Ascending aorta (tissue), 2 donors: ENCODE measurements at places on chromosomes 7 and 10.
A peak's percentile ranks its signal among the peaks of the same experiment; 100 is the strongest.

GRCh38 chr10:113177156-113177935 is 227.3 kb downstream of the TCF7L2 start:
- no peak for DNase-seq

DNA sequence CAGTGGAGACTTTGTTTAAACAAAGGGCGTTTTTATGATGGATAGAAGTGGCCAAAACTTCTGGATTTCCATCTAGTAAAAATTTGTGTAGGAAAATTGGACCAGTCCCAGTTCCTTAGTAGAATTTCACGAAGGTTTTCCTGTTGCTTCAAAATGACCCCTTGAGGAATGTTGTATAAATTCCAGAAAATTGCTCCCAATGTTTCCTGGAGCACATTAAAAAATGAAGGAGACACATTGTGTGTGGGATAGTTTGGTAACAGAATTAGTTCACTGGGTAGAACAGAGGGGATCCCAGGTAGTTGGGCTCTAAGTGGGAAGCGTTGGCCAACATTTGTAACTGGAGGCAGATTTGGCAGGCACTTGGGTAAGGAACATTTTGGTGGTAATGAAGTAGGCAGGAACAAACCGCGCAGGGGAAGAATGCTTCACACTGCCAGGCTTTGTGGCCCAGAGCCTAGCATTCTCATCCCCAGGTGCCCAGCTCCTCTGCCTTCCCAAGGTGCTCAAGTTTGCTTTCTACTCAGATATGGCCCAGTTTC is 758.6 kb downstream of the AUTS2 start:
- no peak for DNase-seq

DNA sequence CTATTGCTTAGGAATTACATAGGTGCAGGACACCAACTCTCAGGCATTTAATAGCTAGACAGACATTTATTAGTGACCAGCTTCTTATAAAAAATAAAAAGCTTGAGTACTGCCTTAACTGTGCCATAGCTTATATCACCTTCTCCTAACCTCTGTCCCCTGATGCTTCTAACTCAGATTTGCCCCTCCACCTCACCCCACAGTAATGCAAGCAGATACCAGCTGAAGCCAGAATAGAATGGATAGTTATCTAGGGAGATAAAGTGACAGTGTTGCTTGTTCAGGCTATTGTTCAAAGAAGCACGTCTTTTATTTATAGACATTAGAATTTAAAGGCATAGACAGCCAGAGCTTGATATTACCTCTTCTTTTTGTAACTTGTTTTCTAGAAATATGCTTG is 99.6 kb upstream of the GLCCI1 start:
- no peak for DNase-seq

DNA sequence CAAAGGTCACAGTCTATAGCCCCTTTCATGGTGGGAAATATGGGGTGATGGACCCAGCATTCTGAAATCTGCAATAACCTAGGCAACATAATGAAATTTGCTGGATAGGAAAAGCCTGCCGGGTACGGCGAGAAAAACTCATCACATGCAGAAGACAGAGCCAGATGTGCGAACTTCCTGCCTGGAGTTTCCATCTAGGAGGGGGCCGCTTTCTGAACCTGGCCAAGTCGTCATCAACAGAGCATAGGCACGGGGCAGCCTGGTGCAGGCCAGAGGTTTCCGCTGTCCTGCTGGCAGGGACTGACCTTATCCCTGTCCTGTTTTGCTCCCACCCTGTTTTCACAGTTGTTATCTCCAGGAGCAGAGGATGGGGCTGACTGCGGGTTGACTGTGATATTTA is 27.4 kb downstream of the CCDC3 start:
- no peak for DNase-seq

- DNase-seq: no peak
Measured at GRCh38 chr7:124351950-124352349, 319.1 kb upstream of the TMEM229A start.

DNA sequence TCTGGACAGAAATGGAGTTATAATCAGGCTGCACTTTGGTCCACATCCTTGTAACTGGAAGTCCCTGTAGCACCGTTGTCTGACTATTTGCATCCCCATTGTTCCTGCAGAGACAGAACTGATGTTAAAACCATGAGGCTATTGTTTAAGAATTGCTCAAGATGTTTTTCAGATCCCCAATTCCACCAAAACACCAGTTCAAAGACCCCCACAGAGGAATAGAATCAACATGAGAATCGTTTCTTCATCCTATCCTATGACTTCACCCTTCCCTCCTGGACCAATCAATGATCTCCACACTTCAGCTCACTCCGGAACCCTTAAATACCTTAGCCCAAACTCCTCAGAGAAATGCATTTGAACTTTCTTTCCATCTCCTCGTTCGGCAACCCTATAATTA is 57.1 kb upstream of the GRID1 start:
- no peak for DNase-seq

DNA sequence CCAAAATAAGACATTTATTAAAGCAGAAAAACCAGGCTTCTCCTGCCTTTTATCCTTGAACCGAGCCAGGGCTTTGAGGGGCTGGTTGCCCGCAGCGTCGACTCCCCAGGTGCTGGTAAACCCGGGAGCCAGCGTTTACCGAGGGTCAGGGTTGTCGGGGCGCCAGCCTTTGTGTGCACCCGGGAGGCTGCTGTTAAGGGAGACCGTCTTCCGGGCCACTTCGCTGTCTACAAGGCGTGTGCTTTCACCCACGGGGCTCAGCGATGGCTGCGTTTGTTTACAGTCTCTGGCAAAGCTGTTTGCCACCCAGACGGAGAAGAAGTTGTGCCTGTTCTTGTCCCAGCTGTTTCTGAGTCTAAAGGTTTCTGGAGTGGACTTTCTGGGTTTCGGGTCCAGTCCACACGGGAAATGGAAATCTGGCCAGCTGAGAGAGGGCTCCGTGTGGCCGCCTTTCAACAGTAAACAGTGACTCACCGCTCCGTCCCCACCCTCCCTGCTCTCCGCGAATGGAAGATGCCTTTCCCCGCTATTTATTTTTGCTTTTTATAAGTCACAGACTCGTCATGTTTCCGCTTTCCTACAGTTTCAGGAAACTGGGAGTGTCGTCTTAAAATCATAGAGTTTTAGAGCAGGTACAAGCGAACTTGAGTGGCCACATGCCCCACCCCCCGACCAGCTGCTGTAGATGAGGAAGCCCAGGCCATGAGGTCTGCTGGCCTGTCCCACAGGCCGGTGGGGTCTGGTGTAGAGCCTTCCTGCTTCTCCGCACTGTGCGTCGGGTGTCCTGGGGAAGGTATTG is 2.2 kb downstream of the MAFK start:
- DNase-seq: peak; percentile 88

- DNase-seq: no peak
Measured at GRCh38 chr7:105130048-105130447, 116.0 kb downstream of the KMT2E start.

- no peak for DNase-seq
Measured at GRCh38 chr10:20977300-20977699, 80.2 kb upstream of the NEBL start.

GRCh38 chr10:68989317-68989990 is 851 bp downstream of the KIFBP start:
- DNase-seq: no peak

DNA sequence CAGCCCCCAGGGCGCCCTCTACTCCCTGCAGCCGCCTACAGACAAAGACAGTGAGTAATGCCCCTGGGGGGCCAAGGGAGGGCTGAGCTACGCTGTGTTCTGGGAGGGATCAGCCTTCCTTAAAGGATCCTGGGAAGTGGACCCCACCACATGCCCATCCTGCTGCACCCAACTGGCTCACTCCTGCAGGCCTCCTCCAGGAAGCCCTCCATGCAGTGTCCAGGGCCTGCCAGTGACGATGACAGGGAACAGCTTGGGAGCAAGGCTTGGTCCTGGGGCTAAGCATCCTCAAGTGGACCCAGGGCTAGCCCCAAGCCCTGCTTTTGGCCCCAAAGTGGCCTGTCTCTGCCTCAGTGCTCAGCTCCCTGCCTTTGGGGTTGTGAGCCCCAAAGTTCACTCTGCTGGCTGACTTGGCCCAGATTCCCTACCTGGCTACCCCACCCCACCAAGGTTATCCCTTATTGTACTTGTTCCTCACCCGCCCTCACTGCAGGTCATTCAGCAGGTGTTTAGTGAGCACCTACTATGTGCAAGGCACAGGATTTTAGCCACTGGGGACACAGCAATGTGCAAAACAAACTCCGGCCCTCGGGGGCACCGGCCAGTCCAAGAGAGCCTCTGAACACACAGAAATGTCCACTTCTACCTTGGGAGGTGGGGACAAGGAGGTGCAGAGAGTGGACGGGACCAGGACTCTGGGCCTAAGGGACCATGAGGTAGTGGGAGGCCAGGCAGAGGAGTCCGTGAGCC is 83.5 kb downstream of the MYL10 start:
- no peak for DNase-seq

DNA sequence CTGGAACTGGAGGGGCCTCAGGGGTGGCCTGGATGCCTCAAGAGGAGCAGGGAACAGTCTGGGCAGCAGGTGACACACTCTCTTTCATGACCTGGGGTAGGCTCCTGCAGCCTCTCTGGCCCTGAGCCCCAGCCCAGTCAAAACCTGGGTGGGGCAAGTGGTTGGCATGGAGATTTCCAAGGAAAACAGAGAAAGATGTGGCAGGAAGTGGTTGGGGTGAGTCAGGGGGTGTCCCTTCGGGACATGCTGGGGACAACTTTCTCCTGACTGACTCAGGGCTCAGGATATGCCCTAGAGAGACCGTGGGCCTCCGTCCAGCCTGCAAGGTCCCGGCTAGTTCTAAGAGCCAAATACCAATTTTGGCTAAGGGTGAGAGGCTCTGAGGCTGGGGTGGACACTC is 2.9 kb downstream of the AQP1 start:
- DNase-seq: peak; percentile 95

DNA sequence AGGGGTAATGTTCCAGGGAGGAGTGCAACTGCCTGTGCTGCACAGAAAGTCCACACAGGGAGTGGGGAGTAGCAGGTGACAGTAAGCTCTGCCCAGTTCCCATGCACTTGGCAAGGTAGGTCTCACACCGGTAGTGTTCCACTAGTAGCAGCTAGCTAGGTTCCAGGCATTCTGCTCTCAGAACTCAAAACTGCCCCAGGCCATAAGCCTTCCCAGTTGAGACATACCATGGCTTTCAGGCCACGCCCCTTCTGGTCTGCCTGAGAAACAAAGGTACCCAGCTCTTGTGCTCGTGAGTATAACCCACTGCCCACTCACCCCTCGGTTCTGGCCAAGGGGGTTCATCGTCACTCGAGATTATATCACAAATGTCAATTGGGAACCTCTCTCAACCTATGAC is 12.6 kb downstream of the CASP7 start:
- no peak for DNase-seq

GRCh38 chr7:22601408-22601807 is 101.4 kb upstream of the STEAP1B start:
- DNase-seq: no peak

GRCh38 chr10:60488111-60488669 is 98.5 kb upstream of the ANK3 start:
- no peak for DNase-seq

DNA sequence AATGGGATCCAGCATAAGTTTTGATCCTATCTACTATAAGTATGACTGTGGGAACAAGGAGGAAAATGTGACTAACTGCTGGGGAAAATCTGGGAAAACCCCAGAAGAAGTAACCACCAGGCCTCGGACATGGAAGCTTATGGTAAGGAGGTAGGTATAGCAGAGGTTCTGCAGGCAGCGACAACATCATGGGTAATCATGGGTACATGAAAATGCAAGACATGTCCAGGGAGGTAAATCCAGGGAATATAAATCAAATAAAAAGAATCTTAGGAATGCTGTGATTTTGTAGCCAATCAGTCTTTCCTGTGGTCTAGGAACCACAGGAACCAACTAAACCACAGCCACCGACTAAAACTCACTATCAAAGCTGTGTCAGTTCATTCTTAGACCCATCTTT is 168.3 kb upstream of the NPY start:
- DNase-seq: no peak

DNA sequence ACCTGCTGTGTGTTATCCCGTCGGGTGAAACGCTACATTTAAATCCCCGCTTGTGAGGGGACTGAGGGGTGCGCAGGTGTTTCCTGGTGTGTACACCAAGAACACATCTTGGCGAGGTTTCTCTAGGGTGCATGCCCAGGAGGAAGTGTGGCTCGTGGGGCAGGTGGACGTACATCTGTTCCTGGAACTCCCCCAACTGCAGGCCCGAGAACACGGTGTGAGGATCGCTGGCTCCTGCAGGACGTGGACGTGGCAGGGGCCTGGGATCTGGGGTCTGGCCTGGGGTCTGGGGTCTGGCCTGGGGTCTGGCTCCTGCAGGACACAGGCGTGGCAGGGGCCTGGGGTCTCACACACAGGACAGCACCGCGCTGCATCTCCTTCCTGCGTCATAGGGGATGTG is 10.1 kb downstream of the KNDC1 start:
- DNase-seq: no peak

DNA sequence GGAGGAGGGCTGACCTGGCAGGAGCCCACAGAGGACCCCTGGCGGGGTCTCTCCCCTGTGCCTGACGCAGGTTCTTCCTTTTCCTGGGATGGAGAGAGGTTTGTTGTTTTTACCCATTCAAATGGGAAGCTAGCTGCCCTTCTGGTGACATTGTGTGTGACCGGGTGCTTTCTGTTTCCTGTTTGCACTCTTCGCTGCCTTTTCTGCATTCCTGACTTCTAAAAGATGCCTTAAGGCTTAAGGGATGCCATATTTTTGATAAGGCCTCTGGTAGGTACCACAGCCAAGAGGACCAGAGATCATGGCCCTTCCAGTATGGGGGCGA is 20.3 kb downstream of the ZNF783 start:
- no peak for DNase-seq

DNA sequence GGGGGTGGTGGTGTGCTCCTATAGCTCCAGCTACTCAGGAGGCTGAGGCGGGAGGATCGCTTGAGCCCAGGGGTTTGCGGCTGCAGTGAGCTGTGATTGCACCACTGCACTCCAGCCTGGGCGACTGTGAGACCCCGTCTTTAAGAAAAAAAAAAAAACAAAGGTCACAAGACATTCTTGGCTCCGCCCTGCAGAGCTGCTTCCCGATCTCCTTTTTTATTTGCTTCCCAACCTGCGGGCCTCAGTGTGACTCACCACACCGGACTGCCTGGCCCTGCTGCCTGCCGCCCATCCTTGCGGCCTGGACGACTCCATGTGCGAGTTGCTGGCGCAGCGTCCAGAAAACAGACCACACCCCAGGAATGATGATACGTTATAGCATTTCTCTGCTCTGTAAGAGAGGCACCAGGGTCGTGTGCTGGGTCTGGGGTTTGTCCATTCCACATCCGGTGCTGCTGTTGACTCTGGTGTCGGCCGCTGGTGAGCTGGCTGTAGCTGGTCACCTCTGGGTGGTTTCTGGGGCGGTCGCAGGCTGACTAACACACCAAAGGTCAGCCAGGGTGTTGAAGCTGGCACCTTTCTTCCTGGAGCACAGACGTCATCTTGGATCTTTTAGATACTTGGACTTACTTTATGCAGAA is 123.6 kb downstream of the TCF7L2 start:
- DNase-seq: peak; percentile 69
